Heart right ventricle (tissue), 16 donors: ENCODE measurements at places on chromosomes 5 and 9.

DNA sequence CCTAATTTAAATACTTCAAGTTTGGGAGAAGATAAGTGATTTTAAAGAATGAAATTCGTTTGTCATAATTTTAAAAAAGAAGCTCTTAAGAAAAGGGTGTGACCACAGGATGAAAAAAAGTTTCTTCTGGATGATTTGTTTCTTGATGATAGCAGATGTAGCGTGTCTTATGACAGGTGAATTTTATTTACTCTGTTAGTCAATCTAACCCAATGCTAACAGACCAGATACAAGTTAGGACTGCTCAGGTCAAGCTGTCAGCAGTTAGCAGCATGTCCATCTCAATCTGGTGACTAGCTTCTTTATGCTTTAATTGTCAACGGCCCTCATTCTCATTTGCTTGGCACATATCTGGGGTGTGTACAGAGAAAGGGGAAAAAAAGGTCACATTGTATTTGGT, 456.0 kb downstream of the BNC2 start:
- DNase-seq, result no peak

DNA sequence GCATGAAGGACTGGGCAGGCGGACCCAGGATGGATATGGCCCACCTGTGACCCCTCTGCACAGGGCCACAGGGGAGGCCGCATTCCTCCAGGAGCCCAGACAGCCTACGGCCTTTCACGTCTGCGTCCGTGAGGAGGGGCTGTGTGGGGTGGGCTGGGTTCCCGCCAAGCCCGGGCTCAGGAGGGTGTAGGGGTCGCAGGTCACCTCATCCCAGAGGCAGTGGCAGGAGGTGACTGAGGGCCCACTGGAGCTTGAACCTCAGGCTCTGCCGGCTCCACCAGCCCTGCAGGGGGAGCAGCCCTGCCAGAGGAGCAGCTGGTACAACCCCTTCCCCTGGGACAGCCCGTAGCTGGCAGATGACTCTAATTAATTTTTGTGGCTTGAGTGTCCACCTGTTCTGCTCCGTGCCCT, 40.7 kb upstream of the CACNA1B start:
- DNase-seq, result no peak

GRCh38 chr9:128937310-128938165, 9.9 kb downstream of the DOLK start:
- DNase-seq, result no peak

DNA sequence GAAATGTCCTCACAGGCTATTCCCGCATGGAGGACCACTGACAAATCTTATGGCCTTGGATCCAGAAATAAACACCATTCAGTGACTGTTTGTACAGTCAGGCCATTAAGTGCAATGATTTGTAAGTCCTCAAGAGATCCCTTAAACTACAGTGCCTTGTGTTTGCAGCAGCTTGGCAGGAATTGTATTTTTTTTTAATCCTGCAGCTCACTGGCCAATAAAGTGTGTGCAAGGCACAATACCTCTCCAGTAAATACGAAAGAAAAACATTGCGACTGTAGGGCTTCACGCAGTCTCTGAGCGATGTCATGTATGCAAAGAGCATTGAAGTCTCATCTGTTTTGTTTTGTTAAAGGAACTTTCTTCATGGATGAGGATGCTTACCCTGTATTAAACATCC, 74.2 kb upstream of the TUSC1 start:
- no peak for DNase-seq

- no peak for DNase-seq
Measured at GRCh38 chr5:14489643-14490042, 91.9 kb upstream of the OTULINL start.

GRCh38 chr5:81151546-81151945, 81.6 kb upstream of the CKMT2 start:
- DNase-seq, result no peak

DNA sequence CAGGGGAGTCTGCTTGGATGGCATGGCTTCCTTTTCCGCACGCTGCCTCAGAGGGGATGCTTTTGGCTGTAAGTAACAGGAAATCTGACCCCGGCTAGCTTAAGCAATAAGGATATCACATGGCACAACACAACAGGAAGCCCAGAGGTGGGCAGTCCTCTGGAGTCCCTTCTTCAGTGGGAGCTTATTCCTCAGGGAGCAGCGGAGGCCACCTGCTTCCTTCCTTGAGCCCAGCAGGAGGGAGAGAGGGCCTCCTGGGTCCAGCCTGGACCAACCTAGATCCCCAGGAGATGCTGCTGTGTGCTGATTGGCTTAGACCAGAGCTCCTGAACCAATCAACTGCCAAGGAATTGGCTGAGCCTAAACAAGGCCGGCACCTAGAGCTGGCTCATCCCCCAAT, 66.3 kb downstream of the C9orf50 start:
- no peak for DNase-seq

GRCh38 chr5:155085282-155085989, 71.9 kb downstream of the KIF4B start:
- DNase-seq, result no peak

DNA sequence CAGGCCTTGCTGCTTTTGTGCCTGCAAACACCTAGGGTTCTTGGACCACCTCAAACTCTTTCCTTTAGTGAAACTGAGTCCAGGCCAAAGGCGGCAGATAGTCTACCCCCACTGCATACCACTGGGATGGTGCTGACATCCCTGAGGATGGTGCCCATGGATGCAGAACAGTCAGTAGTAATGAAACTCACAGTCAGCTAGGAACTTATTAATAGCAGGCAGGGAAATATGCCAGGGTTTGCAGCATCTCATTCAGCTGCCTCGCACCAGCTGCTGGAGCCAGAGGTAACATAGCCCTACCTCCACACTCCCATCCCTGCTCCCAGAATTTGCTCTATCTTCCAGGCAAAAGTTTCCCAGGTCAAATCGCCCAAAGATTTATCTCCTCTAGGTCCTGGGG, 189.1 kb downstream of the SREK1 start:
- peak; percentile 34 for DNase-seq

DNA sequence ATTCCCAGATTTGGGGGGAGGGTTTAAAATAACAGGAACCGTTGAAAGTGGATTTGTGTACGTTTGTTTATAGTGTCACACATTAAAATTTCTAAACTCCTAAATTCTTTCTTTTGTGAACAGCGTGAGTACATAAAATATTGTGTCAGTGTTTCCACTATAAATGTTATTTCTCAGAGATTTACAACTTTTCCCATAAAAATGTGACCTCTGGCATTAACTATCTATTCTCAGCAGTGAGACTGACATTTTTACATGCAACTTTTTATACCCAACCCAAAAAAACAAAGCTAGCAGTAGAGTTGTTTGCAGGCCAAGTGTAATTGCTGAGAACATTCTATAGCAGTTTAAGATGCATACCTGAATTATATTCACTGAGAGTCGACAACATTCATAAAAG, 757.0 kb upstream of the ADAMTS16 start:
- no peak for DNase-seq

- DNase-seq, result peak; percentile 11
Measured at GRCh38 chr9:33676746-33677505, 118.4 kb upstream of the PRSS3 start.

DNA sequence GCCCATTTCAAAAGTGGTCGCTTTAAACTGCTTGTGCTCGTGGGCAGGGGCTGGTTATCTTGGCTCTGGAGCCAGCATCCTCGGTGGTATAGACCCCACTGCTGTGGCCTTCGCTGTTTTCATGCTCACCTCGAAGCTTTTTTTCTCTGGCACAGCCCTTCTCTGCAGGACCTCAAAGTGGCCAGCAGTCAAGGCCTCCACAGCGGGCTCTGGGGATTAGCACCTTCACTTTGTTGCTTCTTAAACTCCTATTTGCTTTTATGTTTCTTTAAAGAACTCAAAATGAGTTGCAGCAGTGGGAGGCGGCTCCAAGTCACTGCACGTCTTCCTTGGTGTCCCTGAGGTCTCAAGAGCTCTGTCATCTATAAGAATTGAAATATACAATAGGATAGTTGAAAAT, 165.1 kb downstream of the CACNA1B start:
- no peak for DNase-seq

DNA sequence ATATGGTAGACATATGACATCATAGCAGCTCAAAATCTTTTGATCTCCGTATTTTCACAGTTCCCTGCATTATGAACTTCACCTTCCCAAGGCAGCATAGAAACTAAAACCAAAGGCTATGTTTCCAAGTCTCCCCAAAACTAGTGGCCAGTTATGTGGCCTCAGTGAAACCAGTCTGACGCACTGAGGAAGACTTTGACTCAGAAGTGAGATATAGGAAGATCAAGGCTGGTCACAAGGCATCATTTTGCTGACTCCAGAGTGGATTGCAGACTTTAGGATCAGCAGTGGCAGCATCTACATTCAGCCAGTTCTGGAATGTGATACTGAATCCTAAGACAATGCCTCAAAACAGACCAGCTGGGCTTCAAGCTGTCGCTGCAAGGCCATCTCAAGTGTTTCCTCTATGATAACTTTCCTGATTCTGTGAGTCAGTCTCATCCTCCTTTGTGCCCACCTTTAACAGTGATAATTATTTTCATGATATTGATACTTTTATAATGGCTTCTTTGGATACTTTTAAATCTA, 34.4 kb upstream of the ELL2 start:
- DNase-seq, result no peak

DNA sequence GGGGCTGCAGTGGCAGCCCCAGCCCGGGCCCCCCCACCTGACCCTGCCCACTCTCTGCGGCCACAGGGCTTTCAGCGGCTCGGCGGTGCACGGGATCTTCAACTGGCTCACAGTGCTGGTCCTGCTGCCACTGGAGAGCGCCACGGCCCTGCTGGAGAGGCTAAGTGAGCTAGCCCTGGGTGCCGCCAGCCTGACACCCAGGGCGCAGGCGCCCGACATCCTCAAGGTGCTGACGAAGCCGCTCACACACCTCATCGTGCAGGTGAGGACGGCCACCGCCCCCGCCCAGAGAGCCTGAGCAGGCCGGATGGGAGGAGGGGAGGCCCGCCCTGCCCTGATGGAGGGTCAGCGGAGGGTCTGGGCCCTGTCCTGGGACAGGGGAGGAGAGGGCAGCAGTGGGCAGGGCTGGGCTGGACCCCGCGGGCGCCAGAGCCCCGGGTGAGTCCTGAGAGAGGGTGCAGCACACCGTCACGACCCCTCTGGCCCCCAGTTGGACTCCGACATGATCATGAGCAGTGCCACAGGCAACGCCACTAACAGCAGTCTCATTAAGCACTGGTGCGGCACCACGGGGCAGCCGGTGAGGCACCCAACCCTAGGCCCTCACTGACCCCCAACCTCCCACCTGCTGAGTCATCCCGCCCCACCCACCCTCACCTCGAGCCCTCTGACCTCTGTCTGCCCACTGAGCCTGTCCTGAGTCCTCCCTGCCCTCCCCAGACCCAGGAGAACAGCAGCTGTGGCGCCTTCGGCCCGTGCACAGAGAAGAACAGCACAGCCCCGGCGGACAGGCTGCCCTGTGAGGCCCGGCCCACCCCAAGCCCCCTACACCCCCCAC, 2.7 kb downstream of the SLC34A3 start:
- DNase-seq, result no peak

DNA sequence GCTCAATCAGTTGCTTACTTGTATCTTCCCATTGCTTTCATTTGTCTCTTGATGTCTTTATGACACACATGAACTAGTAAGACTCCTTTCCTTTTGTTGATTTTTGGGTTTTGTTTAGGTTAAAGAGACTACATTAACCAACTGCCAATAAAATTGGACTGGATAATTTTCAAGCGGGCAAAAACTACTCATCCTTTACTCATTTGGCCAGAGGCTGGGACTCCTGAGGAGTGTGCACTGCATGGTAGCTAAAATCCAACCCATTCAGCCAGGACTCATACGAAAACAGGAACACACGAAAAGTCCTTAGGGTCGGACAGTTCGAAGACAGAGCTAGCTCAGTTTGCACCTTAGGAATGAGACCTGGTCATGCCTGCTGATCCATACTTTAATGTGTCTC, 6.0 kb downstream of the SLC46A2 start:
- no peak for DNase-seq

DNA sequence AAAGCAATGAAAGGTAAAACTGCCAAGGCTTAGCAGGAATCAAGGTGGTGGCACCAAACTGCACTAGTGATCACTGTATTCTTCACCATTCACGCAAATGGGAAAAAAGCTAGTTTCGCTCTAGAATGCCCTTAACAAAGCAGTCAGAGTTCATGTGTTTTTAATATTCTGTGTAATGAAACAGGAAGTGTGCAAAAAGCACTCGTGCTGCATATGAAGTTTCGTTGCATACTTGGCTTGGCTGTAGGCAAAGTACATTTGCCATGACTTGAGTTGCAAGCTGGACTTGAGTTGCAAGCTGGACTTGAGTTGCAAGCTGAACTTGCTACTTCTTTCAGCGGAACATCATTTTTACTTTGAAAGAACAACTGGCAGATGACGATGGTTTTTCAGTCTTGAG, 55.4 kb downstream of the FOXI1 start:
- DNase-seq, result no peak

- no peak for DNase-seq
Measured at GRCh38 chr9:112326194-112326593, 7.2 kb downstream of the PTBP3 start.

DNA sequence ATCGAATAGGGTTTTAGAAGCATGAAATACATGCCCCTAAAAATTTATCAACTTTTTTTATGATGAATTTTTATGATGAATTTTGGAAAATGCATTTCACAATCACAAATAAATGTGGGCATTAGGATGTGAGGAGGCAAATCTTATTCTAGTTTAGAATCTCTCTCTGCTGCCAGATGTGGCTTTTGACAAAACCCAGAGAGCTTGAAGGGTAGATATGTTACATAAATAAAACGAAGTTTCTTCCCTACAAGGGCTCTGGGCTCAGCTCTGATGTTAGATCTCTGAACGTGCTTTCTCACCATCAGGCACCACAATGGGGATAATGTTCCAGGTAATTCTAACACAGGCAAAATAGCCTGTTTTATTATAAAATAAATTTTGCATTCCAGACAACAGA, 102.3 kb upstream of the ADAMTSL1 start:
- DNase-seq, result no peak

DNA sequence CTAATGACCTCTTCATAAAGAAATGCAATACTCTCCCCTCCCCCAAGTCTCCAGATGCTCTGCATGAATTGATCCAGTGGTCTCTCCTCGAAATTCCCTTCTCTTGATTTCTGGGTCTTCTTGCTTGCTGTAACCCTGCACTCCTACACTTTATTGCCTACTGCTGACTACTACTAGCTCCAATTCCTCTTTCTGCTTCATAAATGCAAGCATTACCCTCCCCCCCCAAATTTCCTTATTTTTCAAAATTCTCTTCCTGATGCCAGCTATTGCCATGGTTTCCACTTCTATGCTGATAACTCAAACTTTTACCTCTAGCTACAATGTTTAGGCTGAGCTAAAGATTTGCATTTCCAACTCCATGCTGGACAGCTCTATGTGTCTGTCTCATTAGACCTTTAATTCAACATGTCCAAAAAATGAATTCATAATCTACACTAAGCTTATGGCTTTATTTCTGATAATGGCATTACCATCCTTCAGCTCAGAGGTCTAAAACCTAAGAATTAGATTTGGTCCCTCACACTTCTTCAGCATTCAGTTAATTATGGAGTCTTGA, 1.4 kb downstream of the ZBTB26 start:
- no peak for DNase-seq
